ENCODE measurements at places on chromosomes 2 and 18.
A peak's percentile ranks its signal among the peaks of the same experiment; 100 is the strongest.

DNA sequence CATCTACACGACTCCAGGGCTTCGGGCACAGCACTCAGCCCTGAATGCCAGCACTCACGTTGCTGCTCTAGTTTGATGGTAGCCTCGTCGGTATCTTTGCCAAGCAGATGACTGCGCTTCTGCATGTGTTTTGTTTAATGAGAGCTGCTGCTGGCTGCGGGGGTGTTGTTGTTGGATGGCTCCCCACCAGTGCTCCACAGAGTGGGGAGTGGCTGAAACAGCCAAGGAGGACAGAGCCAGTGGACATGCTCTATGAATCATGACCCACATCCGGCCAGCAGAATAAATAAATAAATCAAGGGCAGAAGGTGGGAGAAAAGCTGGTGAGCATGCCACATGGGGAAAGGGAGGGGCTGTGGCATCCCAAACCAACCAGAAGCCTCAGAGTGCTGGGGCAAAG, 131.2 kb upstream of the SOX11 start:
- no peak for DNase-seq

- no peak for DNase-seq
Measured at GRCh38 chr18:58095222-58095621, 51.2 kb downstream of the NEDD4L start.

DNA sequence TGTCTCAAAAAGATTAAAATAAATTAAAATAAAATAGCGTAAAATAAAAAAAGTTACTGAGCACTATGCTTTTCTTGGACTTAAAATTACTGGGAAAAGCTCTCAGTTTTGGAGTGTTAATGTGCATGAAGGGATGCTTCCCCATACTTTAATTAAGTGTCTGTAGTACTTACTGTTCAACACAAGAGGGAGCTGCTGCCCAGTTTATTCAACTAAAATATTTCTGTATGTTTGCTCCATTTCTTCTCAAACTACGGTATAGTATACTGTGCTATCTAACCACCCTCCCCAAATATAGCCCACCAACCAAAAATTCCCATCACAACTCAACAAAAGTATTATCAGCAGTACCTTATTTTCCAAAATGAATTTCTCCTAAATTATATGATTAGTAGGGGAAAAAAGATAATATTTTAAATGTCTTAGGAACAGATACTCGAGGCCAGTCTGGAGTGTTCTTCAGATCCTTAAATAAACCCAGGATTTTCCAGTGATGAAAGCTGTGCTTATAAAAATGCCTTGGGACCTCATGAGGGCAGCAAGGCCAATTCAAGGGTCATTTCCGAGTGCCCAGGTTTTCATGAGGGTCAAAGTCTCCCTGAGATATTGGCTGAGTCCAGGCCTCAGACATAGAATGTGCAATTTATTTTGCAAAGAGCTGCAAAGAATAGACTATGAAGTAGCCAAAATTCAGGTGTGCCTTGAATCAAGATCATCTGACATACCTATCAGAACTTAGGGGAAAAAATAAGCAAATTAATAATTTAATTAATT, 64.1 kb downstream of the CHRNA1 start:
- peak; percentile 78 for DNase-seq

GRCh38 chr2:149136111-149136510, 97.6 kb downstream of the LYPD6B start:
- no peak for DNase-seq

DNA sequence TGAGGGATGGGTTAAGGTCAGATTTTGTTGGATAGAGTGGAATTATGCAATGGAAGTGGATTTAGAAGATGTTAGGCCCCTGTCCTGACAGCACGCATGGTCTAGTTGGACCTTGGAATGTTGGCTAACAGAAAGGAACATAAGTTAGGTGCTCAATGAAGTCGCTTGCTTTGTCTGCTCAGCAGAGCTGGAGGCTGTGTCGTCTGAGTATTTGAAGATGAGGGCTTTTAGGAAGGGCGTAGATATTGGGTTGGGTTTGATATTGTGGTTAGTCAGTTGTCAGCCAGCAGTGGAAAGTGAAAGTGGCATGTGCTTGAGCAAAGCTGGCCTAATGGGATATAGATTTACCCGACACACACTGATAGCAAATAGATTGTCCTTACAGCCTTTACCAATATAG, 239.3 kb downstream of the PRKCE start:
- no peak for DNase-seq

- no peak for DNase-seq
Measured at GRCh38 chr18:9721893-9722550, 13.9 kb downstream of the RAB31 start.

DNA sequence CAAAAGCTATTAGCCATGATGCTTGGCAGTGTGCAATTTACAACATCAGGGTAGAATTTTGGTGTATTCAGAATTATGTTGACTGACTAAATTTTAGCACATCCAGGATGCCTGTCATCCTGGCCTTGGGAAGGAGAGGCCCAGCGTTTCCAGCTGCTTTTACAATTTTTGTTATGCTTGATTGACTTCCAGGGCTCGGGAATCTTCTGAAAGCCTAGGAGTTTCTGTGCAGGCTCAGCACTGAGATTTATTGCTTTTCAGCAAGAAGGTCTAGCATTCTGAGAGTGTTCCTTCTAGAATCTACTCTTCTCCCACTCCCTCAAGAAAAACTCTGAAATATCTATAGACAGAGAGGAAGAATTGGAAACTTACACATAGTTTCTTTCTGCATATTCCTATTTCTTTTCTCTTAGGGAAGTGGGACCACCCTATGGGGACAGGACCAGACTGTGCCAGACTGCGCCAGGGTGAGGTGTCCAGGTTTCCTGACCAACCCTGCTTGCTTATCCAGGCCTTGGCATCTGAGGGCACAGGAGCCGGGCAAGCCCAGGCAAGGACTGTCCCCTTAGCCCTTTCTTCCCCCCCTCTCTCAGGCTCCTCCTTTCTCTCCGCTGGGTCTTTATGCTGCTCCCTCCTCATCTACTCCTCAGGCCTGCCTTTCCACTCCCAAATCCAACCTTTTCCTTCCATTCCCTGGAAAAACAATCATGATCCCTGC, 26.9 kb downstream of the MAIP1 start:
- DNase-seq: no peak
